ENCODE measurements at places on chromosomes 2 and 18.

- no peak for DNase-seq
Measured at GRCh38 chr2:56801214-56801613, 617.4 kb downstream of the CCDC85A start.

GRCh38 chr18:77063260-77063659 is 69.3 kb downstream of the MBP start:
- no peak for DNase-seq

- no peak for DNase-seq
Measured at GRCh38 chr2:235043762-235044500, 92.1 kb downstream of the SH3BP4 start.

GRCh38 chr2:230129343-230129742 is 60.6 kb upstream of the SLC16A14 start:
- DNase-seq = no peak
